WTC11 (cell line): ENCODE measurements at places on chromosomes 7 and 10. TPM values are rescaled to one million over a fixed set of nuclear protein-coding genes. Genes with fewer than 3 reads are reported as not detected.
A peak's percentile ranks its signal among the peaks of the same experiment; 100 is the strongest.

DNA sequence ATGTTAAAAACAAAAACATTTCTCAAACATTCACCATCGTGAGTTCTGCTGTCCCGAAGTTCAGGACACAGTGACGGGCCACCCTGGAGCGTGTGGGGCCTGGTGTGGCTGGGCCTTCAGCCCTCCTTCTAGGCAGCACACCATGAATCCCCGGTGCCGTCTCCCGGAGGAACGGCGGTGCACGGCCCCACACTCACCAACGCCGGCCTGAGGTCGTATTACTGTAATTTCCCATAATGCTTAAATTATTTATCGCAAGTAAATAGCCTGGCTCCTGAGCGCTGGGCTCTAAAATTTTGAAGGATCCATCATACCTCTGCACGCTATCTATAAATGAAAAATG is 1.4 kb downstream of the STK32C start:
- peaks cover 10% of the 10 kb centered on the region for H3K4me1 ChIP-seq
- H3K27ac ChIP-seq: no peak overlapping the region
- H3K27me3 ChIP-seq: peaks cover 53% of the 10 kb centered on the region
- H3K4me3 ChIP-seq: peak overlapping the region; percentile 50

- H3K4me1 ChIP-seq: no peaks in the 10 kb centered on the region
- H3K4me3 ChIP-seq: no peak overlapping the region
- H3K36me3 ChIP-seq: peaks cover 7% of the 10 kb centered on the region
Measured at GRCh38 chr7:139602143-139602722, 78.7 kb downstream of the CLEC2L start.

GRCh38 chr7:4074994-4075393 is 607.1 kb upstream of the FOXK1 start:
- H3K36me3 ChIP-seq: peaks cover 22% of the 10 kb centered on the region
- H3K4me3 ChIP-seq: no peak overlapping the region
- no peaks in the 10 kb centered on the region; the same call in 1 of the 2 replicates for H3K27me3 ChIP-seq
- DNase-seq: no peak

DNA sequence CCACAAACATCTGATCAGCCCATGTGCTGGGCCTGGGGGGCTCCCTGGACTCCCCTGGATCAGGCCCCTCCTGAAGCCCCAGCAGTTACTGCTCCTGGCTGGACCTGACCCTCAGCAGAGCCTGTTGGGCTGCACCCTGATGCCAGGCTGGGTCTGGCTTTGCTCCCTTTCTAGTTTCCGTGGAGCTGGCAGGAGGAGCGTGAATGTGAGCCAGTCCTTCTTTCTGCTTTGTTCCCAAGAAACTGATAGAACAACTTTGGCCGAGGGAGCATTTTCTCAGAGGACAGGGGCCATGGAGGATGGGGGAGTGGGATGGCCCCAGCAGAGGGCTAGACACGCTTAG is 128.2 kb downstream of the NEURL1 start:
- no peak for DNase-seq
- H3K4me1 ChIP-seq: no peaks in the 10 kb centered on the region
- no peaks in the 10 kb centered on the region for H3K27me3 ChIP-seq
- no peak overlapping the region for H3K27ac ChIP-seq

DNA sequence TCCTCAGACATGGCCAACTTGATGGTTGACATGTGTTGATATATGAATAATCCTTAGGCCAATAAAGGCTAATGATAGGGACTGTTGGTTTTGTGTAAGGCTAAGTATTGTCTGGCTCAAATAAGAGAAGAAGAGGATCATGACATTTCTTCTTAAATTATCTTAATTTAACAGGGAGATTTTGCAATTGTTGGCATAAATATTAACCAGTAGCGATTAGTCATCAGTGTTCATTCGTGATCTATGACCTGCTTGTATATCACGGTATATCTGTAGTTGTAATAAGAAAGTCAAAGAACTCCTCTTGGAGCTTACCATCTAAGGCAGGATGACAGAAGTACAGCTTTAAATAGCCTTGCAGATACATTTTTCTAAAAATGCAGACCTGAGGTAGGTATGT is 196.4 kb downstream of the CREB5 start:
- H3K27ac ChIP-seq: no peak overlapping the region
- H3K27me3 ChIP-seq: no peaks in the 10 kb centered on the region
- no peaks in the 10 kb centered on the region for H3K36me3 ChIP-seq
- DNase-seq: no peak

MSS51 gene
- 2.9 to 3.1 TPM (median 3.0 TPM) in 3 replicates for total RNA-seq

GRCh38 chr7:50544992-50545391 is 20.2 kb downstream of the DDC start:
- H3K27ac ChIP-seq: no peak overlapping the region
- no peaks in the 10 kb centered on the region for H3K27me3 ChIP-seq
- no peak for DNase-seq
- no peaks in the 10 kb centered on the region for H3K36me3 ChIP-seq
- no peak overlapping the region for H3K4me3 ChIP-seq

DNA sequence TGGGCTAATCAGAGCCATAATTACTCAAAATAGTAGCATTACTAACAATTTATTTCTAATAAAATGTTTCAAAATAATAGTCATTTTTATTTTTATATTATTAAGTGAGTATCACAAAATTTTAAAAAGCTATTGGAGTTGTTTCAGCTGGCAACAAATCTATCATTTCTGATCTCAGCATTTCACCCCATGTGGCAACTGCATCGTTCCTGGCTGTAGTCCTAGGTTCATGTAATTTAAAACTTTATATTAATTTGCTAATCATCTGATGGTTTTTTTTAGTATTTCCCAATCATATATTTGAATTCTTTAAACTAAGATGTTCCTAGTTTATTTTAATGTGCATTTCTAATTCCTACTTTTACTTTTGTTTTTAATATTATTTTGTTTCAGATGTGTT is 293.0 kb upstream of the AKR1E2 start:
- H3K27me3 ChIP-seq: no peaks in the 10 kb centered on the region
- H3K4me1 ChIP-seq: no peaks in the 10 kb centered on the region
- no peak for DNase-seq
- no peak overlapping the region for H3K4me3 ChIP-seq

OPALIN gene
- 0.04 TPM in 1 of 3 replicates, not detected in the others for total RNA-seq

DNA sequence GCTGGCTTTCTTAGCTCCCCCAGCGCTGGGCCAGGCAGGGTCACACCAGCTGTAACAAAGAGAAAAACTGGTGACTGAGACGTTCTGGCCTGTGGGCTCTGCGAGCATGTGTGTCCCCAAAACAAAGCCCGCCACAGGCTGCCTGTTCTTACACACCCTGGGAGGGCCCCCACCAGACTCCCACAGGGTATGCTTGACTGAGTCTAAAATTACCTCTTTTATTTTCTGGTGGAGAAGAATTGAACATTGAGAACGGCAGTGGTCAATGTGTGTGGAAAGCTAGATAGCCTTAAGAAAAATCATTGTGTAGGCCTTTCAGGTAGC is 808 bp downstream of the C10orf71 start:
- H3K27me3 ChIP-seq: no peaks in the 10 kb centered on the region; the same call in 1 of the 2 replicates
- no peak overlapping the region for H3K27ac ChIP-seq
- H3K4me3 ChIP-seq: no peak overlapping the region
- DNase-seq: no peak
- no peaks in the 10 kb centered on the region for H3K36me3 ChIP-seq

DNA sequence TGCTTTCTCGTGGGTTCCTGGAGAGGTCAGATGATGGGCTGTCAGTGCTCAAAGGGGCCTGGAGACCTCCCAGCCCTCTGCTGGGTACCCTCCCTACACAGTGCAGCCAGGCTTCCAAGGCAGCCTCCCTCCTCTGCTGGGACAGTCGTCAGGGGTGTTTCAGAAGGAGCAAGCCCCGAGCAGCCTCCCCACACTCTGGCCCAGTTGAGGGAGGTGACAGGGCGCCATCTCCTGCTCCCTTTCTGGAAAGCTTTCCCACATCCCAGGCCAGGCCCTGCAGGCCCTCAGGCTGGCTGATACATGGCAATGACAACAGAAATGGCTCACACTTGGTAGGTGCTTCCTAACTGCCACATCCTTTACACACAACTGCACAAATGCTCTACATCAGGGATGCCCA is 32.1 kb downstream of the KCNMA1 start:
- H3K27ac ChIP-seq: 0 out of 2 replicates have a peak overlapping the region, but pooled peaks have one; percentile 29
- H3K4me3 ChIP-seq: no peak overlapping the region
- no peaks in the 10 kb centered on the region for H3K36me3 ChIP-seq
- H3K4me1 ChIP-seq: peaks cover 21% of the 10 kb centered on the region
- no peaks in the 10 kb centered on the region for H3K27me3 ChIP-seq
